NCI-H526 treated with DMSO at 0.1 percent for 48 hours (cell line): ENCODE measurements at places on chromosomes 7 and 10.

GRCh38 chr10:37774351-37774750 is 83.1 kb downstream of the ZNF248 start:
- DNase-seq: no peak

DNA sequence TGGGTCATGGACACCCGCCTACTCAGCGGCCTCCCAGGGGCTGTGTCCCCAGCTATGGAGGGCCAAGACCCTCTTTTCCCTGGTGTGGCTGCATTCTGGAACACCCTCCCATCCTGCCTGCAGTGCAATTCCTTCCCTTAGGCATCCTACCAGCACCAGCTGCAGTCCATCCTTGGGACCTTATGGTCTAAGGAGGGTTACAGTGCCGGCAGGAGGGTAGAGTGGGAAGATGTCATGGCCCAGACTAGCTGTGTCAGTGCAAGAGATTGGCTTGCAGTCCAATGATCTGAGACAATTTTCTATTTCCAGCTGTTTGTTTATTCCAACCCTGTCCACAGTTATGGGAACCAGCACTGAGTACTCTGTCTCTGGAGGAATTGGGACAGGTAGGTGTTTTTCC is 92.4 kb downstream of the WDFY4 start:
- DNase-seq: no peak

DNA sequence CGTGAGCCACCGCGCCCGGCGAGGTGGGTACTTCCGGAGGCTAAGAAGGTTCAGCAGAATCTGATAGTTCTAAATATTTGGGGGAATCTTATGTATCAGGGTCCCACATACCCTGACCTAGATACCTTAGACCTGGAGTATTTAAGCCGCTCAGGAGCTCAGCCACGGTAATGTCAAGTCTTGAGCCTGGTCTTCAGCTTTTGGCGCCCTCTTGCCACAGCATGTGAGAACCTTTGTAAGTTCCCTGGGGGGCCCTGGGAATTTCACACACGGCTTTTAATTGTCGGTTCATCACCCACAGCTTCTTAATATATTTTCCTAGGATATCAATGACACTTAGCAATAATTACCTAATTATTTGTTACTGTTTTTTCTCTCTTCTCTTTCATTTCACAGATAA is 324.3 kb upstream of the GALNT17 start:
- no peak for DNase-seq

DNA sequence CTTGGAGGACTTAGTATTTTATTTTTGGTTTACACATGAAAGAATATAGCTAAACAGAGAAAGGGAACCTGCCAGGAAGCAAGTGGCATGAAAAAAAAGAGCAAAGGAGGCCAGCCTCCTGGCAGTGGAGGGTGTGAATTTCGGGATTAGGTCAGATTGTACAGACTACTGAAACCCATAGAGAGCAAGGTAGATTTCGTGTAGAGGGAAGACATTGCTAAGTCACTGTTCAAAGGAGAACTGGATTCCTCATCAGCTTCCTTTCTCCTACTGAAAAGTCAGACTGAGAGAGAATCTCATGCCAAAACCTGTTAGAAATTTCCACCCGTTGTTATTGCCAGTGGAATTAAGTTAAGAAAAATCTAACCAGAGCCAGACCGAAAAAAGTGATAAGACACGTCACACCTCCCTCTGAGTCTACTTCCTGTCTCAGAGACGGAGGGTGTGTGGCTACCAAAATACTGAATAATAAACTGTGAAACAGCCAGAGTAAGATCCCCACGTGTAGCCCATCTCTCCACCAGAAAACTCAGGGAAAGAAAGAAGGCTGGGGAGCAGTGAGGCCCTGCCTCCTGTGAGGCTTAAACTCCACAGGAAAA is 118.8 kb downstream of the SKIDA1 start:
- no peak for DNase-seq

GRCh38 chr10:48667960-48668590 is 16.6 kb upstream of the WDFY4 start:
- no peak for DNase-seq

DNA sequence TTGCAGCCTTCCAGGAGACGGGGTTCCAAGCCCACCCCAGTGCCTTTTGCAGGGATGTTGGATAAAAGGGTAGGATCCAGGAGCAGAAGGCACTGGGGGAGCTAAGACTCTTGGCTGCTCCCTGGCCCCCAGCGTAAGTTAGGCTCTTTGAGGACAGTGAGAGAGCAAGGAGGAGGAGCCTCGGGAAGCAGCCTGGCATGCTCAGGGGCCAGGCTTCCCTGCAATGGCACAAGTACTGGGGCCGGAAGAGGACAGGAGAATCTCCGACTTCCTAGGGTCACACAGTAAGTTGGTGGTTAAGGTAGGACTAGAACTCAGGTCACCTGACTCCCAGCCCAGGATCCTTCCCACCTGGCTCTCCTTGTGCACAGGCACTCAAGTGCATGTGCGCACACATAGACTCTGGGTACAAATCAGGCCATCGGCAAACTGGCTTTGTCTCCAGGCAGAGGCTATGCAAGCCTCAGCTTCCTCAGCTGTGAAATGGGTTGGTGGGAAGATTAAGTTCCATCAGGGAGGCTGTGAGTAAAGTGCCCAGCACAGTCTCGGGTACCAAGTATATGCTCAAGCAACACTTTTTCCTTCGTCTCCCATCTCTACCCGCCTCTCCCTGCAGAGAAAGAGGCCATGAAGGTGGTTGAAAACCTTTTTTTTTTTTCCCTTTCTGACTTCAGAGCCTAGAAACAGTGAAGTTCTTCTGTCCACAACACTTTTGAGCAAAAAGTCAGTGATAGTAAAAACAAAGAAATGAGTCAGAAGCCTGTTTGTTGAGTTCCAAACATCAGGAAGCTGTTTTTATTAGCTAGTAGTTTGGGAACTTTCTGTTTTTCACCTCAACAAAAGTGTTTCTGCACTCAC is 79.1 kb downstream of the NEURL1 start:
- no peak for DNase-seq

- DNase-seq: no peak
These were observed 57.0 kb downstream of the P4HA1 start for GRCh38 chr10:73039635-73040034.

GRCh38 chr7:133429371-133429770 is 176.5 kb downstream of the EXOC4 start:
- no peak for DNase-seq

DNA sequence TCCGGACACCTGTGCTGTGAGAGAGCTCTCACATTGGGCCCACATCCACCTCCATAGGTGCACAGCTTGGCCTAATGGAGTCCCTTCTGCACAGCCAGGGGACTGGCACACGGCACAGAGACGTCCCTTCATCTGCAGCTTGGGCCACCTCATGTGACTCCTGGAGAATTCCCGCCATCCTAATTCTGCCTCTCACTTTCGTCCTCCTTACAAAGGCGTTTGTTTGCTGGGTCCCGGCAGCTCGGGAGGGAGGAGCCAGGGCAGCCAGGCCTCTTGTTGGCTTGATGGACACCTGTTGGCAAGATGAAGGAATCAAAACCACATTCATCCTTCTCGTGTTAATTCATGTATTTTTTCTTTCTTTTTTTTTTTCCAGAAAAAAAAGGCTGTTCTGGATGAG is 30.7 kb upstream of the TTYH3 start:
- no peak for DNase-seq

- no peak for DNase-seq
These were observed 48.1 kb downstream of the JAKMIP3 start for GRCh38 chr10:132113766-132114365.

- no peak for DNase-seq
These were observed 134.6 kb downstream of the ZNF438 start for GRCh38 chr10:30897048-30897447.

DNA sequence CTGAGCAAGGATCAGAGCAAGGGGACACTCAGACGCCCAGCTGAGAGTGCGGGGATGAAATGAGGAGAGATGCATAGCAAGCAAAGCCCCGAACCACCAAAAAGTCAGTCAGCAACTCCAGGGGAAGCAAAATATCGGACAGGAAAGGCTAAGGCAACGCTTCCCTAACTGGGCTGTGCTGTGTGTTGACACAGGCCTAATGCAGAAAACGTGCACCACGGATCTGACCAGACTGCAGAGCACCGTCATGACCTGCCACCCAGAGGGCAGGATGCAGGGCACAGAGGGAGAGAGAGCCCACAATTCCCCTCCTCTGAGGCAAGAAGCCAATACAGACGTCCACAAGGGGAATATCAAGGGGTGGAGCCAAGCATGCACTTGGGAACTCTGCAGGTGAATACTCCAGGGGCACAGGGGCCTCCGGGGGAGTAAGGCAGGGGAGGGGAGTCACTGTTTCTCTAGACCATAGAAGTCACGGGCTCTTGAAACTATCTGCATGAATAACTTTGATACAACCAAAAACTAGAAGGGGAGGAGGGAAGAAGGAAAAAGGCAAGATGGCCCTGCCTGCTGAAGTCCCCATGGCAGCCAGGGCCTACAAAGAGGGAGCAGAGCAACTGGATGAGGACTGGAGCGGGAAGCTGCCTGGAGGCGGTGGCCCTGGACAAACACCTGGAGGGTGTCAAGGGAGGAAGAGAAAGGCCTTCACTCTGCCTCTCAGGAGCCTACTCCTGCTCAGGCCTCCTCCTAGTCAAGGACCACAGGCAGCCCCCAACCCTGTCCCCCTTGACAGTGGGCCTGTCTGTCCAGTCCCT is 26.2 kb downstream of the GRID1 start:
- no peak for DNase-seq

- DNase-seq: no peak
These were observed 44.0 kb downstream of the DNMBP start for GRCh38 chr10:99965700-99966099.

- DNase-seq: no peak
These were observed 65.4 kb upstream of the SEM1 start for GRCh38 chr7:96775046-96775445.

- DNase-seq: no peak
These were observed 2.8 kb upstream of the PUS7 start for GRCh38 chr7:105524840-105525239.

DNA sequence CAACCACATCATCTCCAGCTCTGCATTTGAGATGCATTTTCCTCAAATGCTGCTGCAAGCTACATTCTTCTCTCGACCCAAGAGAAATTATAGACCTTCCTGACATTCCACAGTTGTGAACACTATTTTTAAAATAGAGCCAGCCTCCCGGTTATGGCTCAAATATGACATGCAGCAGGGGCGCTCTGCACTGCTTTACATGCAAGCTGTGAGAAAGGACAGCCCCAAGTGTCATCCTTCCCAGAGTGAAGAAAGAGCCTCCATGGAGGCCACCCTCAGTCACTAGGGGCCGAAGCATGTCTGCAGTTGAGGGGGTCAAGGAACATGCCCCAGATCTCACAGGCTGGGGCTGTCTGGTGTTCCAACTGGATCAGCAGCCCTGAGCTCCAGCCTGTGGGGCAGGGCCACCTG is 63.9 kb upstream of the CHST15 start:
- DNase-seq: no peak

DNA sequence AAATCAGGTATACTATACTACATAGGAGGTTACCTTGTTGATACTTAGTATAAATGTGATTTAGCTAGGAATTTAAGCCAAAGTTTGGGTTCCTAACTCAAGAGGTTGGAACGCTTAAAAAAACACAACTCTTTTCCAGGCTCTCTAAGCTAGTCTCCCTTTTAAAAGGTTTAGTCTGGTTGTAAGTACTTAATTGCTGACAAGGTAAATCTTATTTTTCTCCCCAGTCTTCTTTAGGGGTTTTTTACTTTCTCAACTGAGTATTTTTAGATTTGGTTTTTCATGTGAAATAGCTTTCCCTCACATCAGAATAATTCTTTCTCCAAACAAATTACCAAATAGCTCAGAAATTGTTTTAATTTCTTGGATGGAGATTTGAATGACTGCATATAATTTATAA is 20.8 kb upstream of the CTTNBP2 start:
- no peak for DNase-seq

- no peak for DNase-seq
These were observed 58.0 kb downstream of the IPMK start for GRCh38 chr10:58209669-58210068.

DNA sequence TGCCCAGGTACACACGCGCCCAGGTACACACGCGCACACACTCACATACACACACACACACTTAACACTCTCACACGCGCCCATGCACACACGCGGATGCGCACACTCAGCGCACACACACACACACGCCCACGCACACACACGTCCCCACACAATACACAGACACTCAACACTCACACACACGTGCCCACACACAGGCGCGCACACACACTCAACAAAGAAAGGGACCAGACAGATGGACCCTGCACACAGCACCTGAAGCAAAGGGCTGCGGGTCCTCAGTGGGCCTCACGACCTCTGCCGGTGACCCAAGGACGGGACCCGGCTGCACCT is 257.4 kb downstream of the ZMYND11 start:
- DNase-seq: no peak

- peak; percentile 68 for DNase-seq
These were observed 742 bp downstream of the LMBR1 start for GRCh38 chr7:156892081-156892800.

DNA sequence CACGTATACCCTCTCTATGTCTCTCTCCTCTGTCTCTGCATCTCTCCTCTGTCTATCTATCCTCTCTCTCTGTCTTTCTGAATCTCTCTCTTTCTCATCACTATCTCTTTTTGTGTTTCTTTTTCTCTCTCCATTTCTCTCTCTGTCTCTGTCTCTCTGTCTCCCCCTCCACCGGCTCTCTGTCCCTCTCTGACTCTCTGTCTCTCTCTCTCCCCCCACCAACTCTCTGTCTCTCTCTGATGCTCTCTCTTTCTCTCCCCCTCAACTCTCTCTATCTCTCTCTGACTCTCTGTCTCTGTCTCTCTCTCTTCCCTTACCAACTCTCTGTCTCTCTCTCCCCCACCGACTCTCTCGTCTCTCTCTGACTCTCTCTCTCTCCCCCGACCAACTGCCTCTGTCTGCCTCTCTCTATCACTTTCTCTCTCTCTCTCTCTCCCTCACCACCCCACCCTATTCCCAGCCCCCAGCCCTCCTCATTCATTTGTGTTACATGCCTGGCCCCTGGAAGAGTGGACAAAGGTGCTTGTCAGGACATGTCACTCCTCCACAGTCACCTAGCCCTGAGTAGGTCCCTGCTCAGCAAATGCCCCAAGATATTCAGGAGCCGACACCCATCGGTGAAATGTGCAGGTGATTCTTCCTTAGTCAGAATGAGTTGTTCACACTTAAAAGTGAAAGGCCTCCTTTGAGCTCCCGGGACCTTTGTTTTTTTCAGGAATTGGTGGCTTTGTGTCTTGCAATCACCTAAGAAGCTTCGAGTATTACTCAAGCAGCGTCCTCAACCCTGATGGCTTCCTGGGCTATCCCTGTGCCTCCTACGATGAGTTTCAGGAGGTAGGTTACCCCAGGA is 13.6 kb downstream of the PNLIPRP2 start:
- DNase-seq: no peak

GRCh38 chr7:69476416-69476815 is 121.9 kb upstream of the AUTS2 start:
- DNase-seq: no peak

DNA sequence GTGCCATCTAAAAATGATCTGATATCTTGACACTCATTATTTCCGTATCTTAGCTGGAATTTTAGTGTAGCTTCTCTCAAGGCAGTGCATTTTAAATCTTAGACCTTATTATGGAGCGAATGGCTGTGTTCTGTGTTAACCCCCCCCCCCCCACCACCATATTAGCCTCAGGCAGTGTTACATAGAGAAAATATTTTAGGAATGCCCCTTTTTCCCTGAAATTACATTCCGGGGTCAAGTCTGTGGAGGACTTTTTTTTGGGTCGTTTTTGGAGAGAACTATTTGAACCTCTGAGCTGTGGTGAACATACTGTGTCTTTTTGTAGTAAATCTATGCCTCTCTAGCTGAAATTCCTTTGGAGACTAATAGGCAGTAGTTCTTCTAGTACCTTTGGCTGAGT is 3.1 kb downstream of the CCDC126 start:
- DNase-seq: no peak
